ENCODE measurements at places on chromosomes 3 and 15.

DNA sequence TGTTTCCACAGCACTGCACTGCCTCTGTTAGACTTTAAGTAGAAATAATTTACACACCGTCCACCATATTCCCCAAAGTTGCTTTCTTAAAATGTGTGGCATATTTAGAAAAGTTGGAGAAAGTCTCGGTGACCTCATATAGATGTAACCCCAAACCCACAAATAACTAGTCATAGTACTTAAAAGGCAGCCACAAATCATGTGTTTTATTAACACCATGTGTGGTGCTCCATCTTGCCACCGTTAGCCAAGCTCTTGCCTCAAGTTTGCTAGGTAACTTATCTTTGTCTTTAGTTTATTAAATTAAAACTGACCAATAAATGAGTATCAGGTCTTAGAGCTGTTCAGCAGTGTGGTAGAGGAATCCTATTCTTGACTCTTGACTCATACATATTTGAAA, 257.9 kb downstream of the UBE2E2 start:
- no peak for DNase-seq

- DNase-seq: no peak
Measured at GRCh38 chr15:56342653-56343052, 22.6 kb upstream of the TEX9 start.

DNA sequence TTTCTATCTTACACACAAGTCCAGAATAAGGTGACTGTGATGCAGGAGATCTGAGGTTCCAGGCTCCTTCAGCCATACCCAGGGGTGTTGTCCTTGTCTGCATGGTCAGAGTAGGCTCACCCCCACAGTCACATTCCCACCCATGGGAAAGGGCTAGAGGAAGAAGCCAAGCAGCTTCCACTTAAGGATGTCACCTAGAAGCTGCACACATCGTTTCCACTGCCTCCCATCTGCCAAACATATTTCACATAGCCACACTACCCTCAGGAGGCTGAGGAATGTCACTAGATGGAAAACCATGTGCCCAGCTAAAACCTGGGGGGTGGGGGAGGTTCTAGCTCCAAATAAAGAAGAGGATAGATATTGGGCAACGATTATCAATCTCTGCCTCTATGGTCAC, 58.1 kb downstream of the TMEM39A start:
- DNase-seq: no peak

GRCh38 chr3:60274646-60275045, 976.6 kb downstream of the FHIT start:
- DNase-seq: no peak

DNA sequence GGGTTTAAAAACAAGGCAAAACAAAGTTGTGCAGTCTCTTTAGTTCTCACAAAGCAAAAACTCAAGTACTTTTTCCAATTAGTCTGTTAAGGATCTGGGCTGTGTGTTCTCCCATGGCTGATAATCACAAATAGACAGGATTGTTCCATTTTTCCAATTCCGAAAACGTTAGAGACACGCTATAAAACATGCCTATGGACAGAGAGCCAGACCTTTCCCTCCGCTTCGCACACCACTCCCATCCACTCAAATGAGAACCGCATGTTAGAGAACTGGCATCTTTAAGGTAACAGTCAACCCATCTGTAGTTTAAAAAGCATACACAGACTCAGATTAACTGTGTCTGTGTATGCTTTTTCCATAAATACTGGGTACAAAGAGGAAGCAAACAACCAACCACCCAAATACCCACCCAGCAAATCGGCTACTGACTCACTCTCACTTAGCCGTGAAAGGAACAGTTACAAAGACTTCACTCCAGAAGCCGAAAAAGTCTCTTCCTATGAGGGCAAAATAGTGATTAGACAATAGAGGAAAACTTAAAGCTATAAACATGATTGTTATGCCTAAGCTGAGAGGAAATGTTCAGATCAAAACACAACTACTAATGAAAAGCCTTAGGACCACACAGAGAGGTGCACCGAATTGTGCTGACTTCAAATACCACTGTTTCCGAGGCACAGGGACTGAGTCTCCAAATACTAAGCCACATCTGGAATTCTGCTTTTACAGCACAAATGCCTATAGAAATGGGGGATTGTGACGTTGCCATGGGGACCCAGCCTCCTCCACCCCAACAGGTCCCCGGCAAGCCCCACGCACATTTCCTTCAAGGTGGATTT, 36.1 kb downstream of the IL17RD start:
- no peak for DNase-seq

- no peak for DNase-seq
Measured at GRCh38 chr15:34714476-34715121, 40.2 kb downstream of the GJD2 start.

DNA sequence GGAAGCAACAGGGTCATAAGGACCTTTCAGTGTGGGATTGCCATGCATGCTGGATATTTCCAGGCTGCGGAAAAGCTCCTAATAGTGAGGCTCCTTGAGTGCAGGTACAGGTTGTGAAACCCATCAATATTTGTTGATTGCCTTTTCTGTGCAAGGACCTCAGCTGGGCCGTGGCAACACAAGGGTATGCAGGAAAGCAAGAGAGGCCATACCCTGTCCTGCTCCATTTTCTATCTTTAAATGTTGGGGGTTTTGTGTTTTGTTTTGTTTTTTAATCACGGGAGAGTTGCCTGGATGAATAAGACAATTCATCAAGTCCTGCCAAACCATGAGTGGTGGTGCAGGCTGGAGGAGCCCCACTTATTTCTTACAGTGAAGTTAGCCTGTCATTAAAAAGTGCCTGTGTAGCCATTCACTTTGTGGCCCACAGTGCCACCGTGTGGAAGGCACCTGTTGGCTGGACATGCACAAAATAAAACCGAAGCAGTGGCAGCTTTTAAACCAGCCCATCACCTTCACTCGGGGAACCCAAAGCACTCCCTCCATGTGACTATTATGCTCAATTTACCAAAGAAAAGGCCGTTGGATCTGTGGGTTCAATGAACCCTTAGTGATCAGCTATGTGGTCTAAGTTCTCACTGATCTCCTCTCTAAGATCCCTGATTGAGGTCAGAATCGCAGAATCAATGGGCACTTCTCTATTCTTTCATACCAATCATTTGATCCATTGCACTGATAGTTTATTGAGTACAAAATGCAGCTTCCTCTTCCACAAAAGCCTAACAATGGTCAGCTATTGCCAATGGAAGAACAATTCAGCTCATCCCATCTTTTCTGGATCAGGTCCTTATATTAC, 42.2 kb downstream of the CLDN18 start:
- DNase-seq: peak; percentile 52

DNA sequence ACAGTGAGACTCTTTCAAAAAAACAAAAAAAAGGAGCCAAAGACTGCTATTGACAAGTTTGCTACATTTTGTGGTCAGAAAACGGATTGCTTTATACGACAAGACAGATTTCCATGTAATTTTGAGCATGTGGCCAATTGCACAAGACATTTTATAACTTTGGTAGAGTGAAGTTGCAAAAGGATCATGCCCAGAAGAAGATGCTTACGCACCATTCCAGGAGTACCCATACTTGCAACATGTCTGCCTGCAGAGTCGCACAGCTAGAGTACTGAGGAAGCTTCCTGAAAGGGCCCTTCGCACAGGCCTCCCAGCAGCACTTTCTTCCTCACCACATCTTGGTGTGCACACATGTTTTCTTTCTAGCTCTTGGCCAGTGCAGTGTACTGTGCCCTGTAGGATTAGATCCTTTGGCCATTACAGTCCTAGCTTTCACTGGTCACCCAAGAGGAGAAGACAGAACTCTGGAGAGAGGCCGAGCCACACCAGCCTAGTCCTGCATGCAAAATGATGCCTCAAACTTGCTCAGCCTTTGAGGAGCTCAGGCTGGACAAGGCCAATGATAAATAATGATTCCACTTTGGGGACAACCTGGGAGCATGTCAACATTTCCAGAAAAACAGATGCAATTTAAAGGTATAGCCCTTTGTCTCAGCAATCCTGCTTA, 11.7 kb downstream of the CHDH start:
- no peak for DNase-seq

- DNase-seq: no peak
Measured at GRCh38 chr15:57443486-57443885, 67.2 kb downstream of the CGNL1 start.

GRCh38 chr3:31733234-31733667, 200.5 kb downstream of the STT3B start:
- no peak for DNase-seq

DNA sequence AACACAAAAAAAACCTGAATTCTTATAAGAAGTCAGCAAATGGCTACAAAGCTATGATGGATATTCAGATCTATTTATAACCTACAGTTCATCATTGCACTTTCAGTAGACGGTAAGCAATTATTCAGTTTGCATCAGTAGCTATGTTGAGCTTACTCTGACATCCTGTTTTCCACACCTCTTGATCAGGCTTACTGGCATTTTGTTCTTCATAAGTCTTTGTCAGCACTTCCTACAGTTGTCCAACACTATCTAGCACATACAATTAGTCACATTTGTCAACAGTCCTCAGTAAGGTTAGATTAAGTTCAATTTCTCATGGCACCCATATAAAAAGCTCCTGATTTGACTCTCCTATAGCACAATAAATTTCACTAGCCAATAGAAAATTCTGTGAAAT, 71.2 kb upstream of the ST3GAL6 start:
- no peak for DNase-seq

- DNase-seq: no peak
Measured at GRCh38 chr3:187900993-187901755, 155.9 kb upstream of the BCL6 start.

DNA sequence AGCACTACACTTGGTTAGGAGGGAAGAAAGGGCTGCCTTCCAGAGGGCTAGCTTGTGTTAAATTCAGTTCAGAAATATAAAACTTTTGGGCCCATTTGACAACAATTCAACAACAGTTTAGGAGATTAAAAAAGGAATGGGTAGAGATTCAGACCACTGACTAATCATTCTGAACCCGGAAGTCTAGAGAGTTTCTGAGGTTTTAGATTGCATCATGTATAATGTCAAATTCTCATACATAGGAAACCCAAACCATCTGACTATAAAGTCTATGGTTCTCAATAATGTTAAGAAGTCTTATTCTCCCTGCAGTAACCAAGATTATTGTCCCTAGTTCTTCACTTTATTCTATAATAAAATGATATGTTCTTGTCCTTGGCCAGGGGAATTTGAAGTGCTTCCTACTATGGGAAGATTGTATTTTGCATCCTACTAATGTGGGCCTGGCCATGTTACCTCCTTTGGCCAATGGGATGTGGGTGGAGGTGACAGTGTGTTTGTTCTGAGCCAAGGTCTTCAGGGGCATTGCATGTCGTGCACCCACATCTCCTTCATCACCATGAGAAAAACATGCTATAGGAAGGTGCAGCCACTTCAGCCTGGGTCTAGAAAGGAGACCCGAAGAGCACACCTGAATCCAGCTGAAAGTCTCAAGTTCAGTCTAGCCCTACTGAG, 66.4 kb upstream of the CCNL1 start:
- no peak for DNase-seq

DNA sequence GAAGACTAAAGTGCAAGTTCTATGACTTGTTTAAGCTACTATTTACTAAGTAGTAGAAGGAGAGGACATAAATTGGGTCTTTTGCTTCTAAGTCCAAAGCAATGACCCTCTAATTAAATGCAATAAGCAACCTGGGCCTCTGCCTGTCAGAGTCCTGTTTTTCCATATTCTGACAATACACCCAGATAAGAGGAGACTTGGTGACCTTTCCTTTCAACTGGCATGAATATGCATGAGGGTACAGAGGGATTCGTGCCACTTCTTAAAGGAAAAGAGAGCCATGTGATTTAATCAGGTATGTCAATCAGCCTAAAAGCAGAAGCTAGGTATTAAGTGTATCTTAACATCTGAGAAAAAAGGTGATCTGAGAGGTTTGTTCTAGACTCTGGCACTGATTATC, 50.7 kb upstream of the FGF7 start:
- DNase-seq: no peak

DNA sequence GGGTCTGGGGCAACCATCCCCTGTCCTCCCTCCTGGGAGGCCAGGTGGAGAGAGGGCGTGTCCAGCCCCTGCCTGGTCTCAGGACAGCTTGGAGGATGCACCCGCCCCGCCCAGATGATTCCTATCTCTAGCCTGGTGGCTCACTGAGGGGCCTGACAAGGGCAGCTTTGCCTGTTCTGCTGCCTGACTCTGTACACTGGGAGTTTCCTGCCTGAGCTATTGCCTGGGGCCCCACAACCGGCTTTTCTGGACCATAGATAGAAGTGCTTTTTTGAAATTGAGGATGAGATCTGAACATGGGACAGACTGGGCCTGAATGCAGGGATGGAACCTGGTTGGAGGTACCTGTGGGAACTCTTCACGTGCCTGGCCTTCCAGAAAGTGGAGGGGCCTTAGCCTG, 751 bp upstream of the PLA2G4E start:
- no peak for DNase-seq

- no peak for DNase-seq
Measured at GRCh38 chr3:68751888-68752287, 180.5 kb downstream of the TAFA4 start.

DNA sequence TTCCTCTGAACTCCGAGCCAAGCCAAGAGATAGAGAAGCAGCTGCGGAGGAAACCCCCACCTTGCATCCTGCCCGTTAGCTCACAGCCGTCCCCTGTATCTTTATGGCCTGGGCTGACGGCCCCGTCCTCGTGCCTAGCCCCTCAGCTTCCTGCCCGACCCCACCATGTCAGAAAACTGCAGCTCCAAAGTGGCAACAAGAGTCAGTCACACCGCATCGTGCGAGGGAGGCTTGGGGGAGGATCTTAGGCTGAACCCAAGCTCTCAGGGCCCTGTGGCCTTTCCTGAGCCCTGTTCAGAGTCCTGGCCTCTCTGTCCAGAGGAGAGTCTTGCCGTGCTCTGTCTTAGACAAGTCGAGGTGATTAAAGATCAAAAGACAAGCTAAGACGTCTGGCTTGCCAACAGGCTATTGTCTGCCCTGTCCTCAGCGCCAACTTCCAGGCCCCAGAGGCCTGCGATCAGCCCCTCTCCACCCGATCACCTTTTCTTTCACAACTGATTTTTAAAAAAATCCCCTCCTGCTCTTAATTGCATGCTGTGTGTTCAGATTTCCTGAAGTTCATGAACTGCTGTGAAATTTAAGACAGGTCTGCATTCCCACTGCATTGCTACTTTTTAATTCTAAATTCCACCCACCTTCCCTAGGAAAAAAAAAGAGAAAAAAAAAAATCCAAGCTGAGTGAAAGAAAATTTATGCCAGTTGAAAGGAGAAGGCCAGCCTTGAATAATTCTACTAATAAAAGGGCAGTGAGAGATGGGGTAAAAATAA, 89.7 kb upstream of the WNT5A start:
- DNase-seq: no peak
